ENCODE measurements at places on chromosomes 4 and X.
A peak's percentile ranks its signal among the peaks of the same experiment; 100 is the strongest.

DNA sequence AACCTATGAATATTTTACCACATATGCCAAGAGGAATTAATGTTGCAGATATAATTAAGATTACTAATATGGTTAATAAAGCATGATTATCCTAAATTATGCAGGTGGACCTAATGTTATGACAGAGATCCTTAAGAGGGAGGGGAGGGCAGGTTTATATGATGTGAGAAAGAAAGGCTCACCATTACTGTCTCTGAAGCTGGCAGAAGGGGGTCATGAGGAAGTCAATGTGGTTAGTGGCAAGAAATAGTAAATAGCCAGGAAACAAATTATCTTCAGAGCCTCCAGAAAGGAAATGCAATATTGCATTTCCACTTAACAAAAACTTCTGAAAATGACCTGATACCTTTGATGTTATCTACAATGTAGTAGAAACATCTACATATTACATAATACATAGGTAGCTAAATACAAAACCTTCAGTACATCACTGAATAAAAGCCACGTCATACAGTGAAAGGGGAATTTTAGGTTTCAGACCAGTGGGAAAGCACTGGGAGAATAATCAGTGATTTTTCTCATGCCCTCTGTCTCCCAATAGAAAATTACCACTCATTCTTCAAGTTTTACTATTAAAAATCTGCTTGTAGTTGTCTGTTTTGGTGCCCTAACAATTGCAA, 609.2 kb downstream of the SPOCK3 start:
- DNase-seq: no peak

DNA sequence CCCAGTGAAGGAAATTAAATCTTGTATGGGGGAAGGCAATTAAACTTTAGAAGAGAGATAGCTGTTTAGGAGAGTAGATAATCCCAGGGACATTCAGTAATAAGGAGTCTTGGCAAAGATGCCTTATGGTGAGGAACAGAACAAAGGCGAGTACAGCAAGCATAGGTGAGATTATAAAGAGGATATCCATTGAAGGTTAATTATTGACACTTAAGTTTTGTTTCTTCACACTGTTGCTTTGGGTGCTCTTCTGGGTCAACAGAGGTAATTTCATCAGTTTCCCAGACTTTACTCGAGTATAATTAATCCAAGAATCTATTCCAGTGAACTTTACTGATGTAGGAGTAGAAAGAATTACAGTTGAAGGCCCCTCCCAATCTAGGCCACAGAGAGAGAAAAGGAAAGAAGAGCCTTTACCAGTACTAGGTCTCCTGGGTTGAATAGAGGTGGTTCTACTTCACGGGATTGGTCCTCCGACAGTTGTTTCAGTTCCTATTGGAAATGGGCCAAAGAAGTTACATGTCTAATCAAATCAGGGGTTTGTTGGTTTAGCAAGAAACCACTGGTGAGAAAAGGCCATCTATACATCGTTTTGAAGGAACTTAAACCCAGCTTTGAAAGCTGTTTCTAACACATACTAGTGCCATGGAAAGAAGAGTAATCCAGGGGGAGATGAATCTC, 27.2 kb downstream of the EPGN start:
- no peak for DNase-seq

DNA sequence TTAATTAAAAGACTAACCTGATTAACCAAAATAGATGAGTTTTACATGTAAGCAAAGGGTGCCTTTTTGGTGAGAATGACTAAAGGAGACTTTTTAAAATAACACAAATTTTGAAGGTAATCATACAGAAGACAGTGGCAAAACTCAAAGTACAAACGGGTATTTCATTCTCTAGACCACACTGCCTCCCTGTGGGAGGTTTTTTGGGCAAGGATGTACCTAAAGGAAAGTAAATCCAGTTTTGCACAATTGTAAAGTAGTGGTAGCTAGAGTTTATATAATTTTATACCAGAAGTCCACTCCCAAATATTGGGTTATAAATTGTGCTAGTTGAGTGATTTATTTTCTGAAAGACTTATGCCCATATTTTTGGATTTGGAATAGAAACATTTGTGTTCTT, 201.0 kb downstream of the PAPSS1 start:
- no peak for DNase-seq

DNA sequence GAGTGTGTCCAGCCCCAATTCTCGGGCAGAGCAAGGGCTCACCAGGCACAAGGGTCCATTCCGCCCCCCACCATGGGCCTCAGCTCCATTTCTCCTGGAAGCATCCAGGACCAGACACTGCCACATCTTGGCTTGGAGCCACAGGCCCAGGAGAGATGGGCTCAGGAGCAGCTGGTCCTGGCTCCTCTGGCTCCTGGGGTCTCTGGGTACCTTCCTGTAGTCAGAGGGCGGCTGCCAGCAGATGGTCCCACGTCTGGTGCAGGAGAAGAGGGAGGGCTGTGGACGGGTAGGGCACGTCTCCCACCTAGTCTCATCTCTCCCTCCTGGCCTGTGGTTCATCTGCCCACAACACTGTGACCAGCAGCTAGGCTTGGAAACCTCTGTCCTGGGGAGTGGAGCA, 8.0 kb downstream of the ATP2B3 start:
- DNase-seq: no peak

DNA sequence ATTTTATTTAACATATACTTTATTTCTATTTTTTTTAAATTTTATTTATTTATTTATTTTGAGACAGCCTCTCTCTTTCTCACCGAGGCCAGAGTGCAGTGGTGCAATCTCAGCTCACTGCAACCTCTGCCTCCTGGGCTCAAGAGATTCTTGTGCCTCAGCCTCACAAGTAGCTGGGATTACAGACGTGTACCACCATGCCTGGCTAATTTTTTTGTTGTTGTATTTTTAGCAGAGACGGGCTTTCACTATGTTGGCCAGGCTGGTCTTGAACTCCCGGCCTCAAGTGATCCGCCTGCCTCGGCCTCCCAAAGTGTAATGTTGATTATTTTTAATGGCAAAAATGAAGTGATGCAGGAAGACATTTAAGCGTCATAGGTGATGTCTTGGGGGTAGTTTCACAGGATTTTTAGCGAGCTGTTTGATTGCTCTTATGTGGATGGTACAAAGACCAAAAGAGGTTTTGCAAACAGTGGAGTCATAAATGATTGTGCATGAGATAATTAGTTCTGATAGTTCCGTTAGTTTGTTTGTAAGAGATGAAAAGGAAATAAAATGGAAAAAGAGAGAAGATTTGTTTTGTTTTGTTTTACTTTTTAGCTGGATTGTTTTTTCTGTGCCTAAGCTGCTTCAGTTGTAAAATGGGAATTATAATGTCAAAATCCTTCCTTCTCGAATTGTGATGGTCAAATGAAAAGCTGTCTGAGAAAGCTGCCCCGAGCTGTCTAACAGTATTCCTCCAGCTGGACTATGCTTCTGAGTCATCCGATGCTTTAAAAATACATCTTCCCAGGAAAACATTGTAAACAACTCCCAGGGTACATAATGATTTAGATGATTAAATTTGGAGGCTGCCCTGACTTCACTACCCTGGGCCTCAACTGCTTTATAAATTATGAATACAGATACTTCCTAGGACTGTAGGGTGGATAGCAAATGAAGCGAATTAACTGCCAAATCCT, 14.7 kb downstream of the RHOH start:
- no peak for DNase-seq

- DNase-seq: no peak
Observed at GRCh38 chr4:177632481-177632880, 190.2 kb upstream of the AGA start.

- DNase-seq: no peak
Observed at GRCh38 chrX:132677233-132677716, 188.4 kb upstream of the MBNL3 start.

DNA sequence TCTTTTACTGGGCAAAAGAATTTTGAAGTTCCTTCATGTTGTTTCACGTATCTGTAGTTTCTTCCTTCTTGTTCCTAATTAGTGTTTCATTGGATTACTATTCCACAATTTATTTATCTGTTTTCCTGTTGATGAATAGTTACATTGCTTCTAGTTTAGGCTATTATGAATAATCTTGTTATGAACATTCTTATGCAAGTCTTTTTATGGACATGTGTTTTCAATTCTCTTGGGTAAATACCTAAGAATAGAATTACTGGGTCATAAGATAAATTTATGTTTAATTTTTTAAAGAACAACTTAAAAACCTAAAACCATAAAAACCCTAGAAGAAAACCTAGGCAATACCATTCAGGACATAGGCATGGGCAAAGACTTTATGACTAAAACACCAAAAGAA, 70.9 kb upstream of the RXFP1 start:
- no peak for DNase-seq

DNA sequence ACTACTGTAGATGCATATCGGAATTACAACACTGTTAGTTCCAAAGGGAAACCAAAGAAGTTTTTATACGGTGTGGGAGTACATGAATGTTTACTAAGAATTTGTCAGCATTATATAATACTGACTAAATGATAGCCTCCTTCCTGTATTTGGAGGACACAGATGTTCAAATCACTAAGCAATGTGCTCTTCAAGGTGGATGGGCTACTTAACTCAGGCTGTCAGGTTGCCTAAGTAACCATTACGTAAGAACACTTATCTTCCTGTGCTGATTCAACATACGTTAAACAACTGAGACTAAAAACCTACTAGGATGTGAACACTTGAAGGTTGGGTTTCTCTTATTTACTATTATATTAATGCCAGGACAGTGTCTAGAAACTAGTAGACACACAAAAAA, 81.9 kb upstream of the HPGD start:
- DNase-seq: no peak

- DNase-seq: no peak
Observed at GRCh38 chr4:38037612-38038011, 77.4 kb downstream of the PTTG2 start.

- no peak for DNase-seq
Observed at GRCh38 chr4:131061734-131062133, 1965.8 kb downstream of the C4orf33 start.

GRCh38 chrX:109393859-109394258, 88.0 kb downstream of the GUCY2F start:
- no peak for DNase-seq

DNA sequence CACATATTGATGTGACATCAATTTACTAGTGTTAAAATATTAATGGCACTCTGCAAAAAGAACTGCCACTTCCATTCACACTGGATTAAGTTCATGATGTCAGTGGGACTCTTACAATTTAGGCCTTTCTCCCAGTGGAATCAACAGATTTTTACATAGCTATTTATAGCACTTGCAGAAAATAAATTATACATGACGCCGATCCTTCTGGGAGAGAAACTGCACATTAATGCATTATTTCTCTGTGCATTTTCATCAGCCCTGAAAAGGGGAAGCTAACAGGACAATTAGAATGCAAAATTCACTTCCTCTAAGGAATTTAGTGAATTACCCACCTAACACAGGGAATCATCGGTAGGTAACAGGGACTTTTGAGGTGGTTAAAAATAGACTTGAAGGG, 15.7 kb downstream of the LGI2 start:
- no peak for DNase-seq

- DNase-seq: peak; percentile 11
Observed at GRCh38 chrX:24702362-24703184, 8.9 kb downstream of the POLA1 start.

- DNase-seq: no peak
Observed at GRCh38 chrX:39897741-39898097, 200.0 kb downstream of the BCOR start.

GRCh38 chrX:9069573-9069972, 35.6 kb upstream of the FAM9B start:
- DNase-seq: no peak

DNA sequence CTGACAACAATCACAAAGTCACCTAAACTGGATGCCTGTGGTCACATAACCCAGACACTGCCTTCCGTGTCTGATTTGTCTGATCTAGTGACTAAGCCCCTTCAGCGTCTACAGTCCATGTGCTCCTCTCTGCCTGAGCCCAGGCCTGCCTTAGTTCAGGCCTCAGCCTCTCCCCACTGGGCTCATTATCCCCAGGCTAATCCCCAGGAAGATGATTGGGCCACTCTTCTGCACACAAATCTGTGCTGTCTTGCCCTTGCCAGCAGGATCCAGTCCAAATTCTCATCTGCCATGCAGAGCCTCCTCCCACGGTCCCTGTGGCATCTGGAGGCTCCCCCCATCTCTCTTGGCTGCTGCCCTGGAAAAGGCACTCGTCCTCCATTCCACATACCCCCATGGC, 96.5 kb downstream of the SLC2A9 start:
- DNase-seq: no peak

- no peak for DNase-seq
Observed at GRCh38 chrX:149499766-149500165, 5.3 kb downstream of the IDS start.

GRCh38 chr4:122516376-122516775, 59.9 kb upstream of the IL2 start:
- no peak for DNase-seq

DNA sequence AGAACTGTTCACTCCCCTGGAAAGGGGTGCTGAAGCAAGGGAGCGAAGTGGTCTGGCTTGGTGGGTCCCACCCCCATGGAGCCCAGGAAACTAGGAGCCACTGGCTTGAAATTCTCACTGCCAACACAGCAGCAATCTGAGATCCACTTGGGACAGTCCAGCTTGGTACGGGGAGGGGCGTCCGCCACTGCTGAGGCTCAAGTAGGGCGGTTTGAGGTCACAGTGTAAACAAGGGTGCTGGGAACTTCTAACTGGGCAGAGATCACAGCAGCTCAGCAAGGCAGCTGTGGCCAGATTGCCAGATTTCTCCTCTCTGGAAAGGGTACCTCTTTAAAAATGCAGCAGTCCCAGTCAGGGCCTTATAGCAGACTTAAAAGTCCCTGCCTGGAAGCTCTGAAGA, 53.9 kb upstream of the GALNTL6 start:
- no peak for DNase-seq

- DNase-seq: no peak
Observed at GRCh38 chrX:144253356-144253755, 369.5 kb downstream of the UBE2NL start.

DNA sequence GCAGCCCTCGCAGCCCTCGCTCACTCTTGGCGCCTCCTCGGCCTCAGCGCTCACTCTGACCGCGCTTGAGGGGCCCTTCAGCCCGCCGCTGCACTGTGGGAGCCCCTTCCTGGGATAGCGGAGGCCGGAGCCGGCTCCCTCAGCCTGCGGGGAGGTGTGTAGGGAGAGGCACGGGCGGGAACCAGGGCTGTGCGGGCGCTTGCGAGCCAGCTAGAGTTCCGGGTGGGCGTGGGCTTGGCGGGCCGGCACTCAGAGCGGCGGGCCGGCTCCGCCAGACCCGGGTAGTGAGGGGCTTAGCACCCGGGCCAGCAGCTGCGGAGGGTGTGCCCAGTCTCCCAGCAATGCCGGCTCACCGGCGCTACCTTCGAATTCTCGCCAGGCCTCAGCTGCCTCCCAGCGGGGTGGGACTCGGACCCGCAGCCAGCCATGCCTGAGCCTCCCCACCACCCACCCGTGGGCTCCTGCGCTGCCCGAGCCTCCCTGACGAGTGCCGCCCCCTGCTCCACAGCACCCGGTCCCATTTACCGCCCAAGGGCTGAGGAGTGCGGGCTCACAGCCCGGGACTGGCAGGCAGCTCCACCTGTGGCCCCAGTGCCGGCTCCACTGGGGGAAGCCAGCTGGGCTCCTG, 1.4 kb upstream of the AADAT start:
- DNase-seq: no peak

GRCh38 chr4:111502626-111503025, 642.6 kb upstream of the FAM241A start:
- no peak for DNase-seq

GRCh38 chr4:54898656-54899340, 226.6 kb downstream of the KDR start:
- DNase-seq: no peak

Measured in GM12892 (cell line).